ENCODE measurements at places on chromosomes 3 and 15.

DNA sequence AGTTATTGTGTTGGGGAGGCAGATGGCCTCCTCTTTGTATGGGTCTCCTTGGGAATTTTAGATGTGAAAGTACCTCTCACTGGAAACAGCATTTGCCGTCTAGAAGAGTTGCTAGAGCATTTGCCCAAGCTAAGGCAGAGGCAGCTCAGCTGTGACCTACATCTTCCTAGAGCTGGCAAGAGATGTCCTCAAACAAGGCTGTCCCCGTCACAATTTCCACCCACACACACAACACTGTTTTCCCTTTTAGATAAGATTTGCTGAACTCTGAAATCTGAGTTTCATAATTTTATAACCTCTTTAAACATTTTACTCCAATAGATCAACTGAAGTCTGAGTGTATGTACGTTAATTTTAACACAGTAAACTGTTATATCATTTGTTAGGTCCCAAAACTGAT lies 352.6 kb downstream of the EPHB1 start:
- no peak for DNase-seq

DNA sequence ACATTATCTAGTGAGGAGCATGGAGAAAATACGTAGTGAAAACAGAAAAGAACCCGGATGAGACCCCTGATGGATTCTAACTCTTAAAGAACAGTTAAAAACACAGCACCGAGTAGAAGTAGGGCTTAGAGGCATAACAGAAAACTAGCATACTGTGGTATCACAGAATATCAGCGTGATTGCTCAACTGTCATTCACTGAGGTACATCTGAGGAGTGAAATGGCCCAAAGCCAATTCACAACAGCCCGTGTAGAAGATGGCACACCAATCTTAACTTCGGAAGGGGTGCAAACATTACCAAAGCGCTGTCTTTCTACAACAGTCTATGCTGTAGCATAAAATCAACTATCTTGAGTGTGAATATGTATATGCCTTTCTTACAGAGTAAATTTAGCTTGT lies 1.8 kb downstream of the CLASP2 start:
- DNase-seq: no peak

DNA sequence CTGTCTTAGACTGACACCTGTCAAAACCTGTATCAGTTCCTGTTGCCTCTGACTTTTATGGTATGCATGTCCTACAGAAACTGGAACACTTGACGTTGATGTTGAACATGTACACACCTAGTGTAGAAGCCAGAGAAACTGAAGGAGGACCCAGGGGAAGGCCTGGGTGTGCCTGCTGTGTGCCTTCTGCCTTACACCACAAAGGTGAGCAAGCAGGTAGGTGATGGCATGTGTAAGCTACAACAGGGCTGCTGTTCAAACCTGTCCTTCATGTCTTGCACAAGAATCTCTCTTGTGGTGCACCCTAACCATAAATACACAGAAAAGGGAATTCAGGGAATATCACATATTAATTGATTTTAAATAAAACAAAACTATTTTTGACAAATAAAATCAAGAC lies 13.6 kb upstream of the AQP9 start:
- DNase-seq: no peak

- DNase-seq: no peak
Observed at GRCh38 chr15:45087513-45087912, 26.5 kb downstream of the DUOX2 start.

- no peak for DNase-seq
Observed at GRCh38 chr3:128198313-128198712, 45.0 kb downstream of the EEFSEC start.

- peak; percentile 29 for DNase-seq
Observed at GRCh38 chr3:185340751-185341150, 22.2 kb upstream of the MAP3K13 start.

- DNase-seq: no peak
Observed at GRCh38 chr15:33440900-33441299, 130.1 kb downstream of the RYR3 start.

GRCh38 chr3:150227839-150228238 lies 180.3 kb upstream of the TSC22D2 start:
- peak; percentile 85 for DNase-seq

DNA sequence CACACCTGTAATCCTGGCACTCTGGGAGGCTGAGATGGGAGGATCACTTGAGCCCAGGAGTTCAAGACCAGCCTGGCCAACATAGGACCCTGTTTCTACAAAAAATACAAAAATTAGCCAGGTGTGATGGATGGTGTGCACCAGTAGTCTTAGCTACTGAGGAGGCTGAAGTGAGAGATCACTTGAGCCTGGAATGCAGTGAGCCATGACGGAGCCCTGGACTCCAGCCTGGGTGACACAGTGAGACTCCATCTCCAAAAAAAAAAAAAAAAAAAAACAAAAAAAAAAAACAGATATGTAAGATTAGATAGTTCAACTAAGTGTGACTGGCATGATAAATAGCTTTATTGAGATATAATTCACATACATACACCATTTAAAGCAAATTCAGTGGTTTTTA lies 9.7 kb downstream of the RBSN start:
- no peak for DNase-seq

DNA sequence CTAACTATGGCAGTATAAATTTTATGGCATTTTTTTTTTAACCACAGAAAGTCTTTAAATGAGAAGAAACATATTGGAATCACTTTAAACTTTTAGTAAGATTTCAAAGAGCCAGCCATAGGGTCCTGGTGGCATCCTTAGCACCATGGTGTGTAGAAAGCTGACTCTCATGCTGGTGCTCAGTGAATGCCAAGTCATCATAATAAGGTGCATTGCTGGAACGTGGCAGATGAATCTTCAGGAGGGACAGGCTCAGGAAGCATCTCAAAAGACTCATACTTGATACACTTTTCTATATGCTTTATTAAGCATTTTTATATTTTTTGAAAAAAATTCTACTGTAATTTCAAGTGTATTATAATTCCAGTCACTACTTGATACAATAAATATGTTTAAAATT lies 274.2 kb downstream of the ZIC4 start:
- no peak for DNase-seq

DNA sequence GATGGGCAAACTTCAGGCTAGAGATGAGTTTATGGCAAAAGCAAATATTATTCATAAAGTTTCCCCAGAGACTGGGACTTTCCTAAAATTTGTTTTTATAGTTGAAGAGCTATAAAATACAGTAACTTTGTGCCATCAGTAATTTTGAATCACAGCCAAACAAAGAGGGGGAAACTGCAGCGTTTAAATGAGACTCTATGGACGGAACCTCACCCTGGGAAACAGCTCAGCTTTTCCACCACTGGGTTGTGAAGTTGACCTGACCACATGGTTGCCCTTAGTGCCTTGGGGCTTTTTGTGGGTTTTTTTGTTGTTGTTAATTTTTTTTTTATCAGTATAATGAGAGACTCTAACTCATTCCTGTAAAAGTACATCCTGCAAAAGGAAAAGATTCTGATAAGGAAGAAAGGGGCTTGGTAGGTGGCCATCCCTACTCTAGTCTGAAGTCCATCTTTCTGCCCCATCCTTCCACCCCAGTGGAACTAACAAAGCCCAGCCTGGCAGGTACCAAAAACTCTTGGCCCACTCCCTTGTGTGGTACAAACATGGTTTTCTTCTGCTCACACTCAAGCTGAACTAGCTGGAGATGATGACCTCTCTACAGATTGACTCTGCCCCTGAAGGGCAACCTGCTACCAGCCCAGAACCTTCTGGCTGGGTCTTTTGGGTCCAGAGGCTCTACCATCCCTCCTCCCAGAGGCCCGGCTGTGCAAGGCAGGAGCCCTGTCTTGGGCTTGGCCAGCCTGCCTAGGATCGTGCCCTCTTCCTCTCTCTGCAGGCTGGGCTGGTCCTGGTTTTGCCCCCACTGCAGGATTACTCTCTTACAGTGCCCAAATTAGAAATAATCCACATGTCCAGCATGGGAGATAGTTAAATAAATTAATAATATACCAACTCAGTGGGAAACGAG lies 41.2 kb downstream of the RLBP1 start:
- DNase-seq: peak; percentile 13

DNA sequence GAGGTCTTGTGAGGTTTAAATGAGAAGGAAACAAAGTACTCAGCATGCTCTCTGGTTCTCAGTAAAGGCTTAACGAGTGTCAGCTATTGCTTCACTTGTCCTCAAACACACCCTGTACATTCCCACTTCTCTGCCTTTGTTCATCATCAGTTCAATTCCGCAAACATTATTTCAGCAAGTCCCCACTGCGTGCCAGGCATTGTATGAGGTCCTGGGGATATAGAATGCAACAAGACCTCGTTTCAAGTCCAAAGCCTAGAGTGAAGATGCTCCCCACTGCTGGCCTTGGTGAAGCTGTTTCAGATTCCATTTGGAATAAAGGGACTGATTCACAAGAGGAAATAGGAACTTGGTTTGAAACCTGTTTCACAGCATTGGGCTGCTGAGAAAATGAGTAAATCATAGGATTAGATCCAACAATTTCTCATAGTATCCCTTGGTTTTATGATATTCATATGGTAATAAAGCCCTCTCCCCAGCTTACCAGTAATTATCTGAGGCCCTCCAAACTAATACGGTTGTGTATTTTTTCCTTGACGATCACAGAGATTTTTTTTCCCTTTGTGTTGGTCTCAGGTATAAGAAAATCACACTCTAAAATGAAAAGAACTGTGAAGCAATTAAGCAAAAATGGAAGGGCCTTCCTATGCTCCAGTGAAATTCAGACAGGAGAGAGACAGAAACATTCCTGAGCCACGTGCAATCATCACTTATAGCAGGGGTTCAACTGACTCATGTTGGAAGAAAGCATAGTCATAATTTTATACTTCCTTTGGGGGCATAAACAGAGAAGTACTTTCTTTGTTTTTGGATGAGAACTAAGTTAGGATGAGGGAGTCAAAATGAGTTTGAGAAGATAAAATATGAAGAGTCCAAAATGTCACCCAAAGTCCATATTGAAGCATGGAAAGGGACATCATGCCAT lies 258.6 kb downstream of the RORA start:
- DNase-seq: no peak

DNA sequence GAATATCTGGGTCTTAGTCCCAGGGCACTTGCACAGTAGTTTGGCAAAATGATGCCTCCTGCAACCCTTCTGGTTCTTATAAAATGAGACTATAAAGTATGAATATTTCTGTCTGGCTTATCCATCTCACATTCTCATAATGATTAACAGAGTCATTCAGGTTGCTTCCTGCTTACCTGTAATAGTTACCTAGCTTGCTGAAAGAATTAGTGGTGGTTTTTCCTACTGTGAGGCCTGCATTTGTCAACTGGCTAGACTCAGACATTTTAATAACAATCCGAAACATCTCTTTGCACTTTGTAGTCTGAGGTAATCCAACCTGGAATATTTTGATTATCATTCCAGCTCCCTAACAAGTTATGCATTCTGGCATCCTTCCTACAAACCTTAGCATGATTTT lies 75.6 kb upstream of the POU1F1 start:
- DNase-seq: no peak

GRCh38 chr15:69574506-69574905 lies 121.9 kb downstream of the RPLP1 start:
- peak; percentile 76 for DNase-seq

GRCh38 chr3:7630351-7630911 lies 769.5 kb downstream of the GRM7 start:
- DNase-seq: no peak

GRCh38 chr3:71250026-71250425 lies 333.5 kb downstream of the FOXP1 start:
- no peak for DNase-seq

- no peak for DNase-seq
Observed at GRCh38 chr15:66246937-66247336, 6.6 kb downstream of the MEGF11 start.

DNA sequence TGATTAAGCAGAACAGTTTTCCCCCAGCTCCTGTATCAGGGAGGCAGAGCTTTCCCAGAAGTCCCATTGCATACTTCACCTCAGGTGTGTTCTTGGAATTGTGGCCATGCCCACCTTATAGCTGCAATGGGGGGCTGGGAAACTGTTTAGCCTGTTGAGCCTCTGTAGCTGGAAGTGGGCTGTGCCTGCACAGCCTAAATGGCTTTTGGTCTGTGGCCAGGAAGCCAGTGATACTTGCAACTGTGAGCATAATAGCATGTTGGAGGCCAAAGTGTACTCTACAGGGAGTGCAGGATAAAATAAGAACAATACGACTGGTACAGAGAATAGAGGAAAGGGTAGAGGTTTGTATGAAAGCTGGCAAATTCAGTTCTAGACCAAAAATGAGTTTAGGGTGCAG lies 248.5 kb downstream of the PTPRG start:
- DNase-seq: no peak

DNA sequence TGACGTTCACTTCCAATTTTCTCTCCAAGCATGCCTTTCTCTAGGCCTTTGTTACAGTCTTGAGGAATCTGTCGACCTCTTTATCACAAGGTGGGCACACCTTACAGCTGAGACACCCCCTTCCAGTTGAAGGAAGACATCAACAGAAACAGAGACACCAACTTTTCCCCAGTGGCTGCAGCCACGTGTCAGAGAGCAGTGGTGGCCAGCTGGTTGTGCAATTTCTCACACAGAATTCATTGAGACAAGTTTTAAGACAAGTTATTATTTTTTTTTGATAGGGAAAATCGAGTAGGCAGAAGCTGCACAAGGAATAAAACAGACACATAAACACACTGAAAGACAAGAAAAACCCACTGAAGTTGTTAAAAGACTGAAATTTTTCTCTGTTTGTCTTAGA lies 436.7 kb upstream of the MDFIC2 start:
- no peak for DNase-seq

- no peak for DNase-seq
Observed at GRCh38 chr15:45110256-45110820, 3.6 kb downstream of the DUOX2 start.

DNA sequence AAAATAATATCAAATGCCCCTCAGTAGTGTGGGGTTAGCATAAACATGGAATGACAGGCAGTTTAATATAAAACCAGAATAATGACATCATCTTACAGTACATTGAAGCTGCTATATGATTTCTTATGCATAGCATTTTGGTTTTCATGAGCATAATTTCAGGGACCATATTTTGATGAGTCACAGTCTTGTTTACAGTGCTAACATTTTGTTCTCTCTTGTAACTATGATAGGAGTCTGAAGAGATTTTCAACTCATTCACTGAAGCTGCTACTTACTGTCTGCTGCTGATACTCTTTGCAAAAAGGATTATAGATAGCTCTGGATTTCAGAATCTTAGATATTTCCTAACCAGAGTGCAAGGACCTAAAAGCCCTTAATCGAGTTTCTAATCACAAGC lies 92.6 kb upstream of the CCDC54 start:
- DNase-seq: no peak

- no peak for DNase-seq
Observed at GRCh38 chr3:160170409-160171370, 54.5 kb upstream of the C3orf80 start.

DNA sequence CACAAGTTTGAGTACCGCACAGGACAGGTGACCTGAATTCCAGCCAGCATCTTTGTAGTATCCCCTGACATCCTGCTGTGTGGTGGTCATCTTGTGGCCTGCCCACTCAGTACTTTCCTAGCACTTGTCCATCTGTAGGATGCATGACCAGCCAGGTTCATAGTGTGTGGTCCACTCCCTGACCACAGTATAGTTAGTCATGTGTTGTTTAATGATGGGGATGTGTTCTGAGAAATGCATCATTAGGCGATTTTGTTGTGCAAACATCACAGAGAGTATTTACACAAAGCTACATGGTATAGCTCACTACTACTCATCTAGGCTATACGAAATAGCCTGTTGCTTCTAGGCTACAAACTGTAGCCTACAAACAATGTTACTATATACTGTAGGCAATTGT lies 16.9 kb upstream of the RBPMS2 start:
- no peak for DNase-seq

GRCh38 chr15:26967719-26968269 lies 3.2 kb upstream of the GABRG3 start:
- no peak for DNase-seq

GRCh38 chr3:55060896-55061719 lies 133.2 kb upstream of the LRTM1 start:
- DNase-seq: no peak

GRCh38 chr3:78645628-78646310 lies 1122.0 kb downstream of the ROBO1 start:
- peak; percentile 61 for DNase-seq
